H1 (cell line): ENCODE measurements at places on chromosomes 4 and X. TPM values are rescaled to one million over a fixed set of nuclear protein-coding genes. Genes with fewer than 3 reads are reported as not detected.

DNA sequence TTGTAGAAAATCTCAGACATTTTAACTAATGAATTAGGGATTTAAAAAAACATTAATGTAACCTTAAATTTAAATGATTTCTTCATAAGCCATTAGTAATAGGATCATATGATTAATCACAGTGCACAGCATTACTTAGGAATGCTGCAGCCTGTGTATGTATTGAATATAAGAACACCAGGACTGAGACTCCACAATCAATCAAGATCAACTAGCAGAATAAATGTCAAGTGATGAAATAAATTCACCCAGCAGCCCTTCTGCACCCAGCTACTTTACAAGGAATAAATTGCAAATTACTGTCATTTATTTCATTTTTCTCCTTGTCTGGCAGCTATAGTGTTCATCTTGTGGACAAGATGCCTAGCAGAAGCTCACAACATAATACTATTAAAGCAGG lies 46.5 kb downstream of the NEIL3 start:
- no peak overlapping the region for H3K4me3 ChIP-seq
- no peaks in the 10 kb centered on the region for H3K27me3 ChIP-seq
- no peaks in the 10 kb centered on the region for H3K4me1 ChIP-seq
- H3K27ac ChIP-seq: no peak overlapping the region

- no peaks in the 10 kb centered on the region for H3K27me3 ChIP-seq
- no peak overlapping the region for H3K4me3 ChIP-seq
- H3K27ac ChIP-seq: no peak overlapping the region
- DNase-seq: no peak
Observed at GRCh38 chr4:28444886-28445496, 1584.3 kb downstream of the STIM2 start.

The DHRSX gene
- 29.1 and 35.1 TPM in 2 replicates for total RNA-seq

DNA sequence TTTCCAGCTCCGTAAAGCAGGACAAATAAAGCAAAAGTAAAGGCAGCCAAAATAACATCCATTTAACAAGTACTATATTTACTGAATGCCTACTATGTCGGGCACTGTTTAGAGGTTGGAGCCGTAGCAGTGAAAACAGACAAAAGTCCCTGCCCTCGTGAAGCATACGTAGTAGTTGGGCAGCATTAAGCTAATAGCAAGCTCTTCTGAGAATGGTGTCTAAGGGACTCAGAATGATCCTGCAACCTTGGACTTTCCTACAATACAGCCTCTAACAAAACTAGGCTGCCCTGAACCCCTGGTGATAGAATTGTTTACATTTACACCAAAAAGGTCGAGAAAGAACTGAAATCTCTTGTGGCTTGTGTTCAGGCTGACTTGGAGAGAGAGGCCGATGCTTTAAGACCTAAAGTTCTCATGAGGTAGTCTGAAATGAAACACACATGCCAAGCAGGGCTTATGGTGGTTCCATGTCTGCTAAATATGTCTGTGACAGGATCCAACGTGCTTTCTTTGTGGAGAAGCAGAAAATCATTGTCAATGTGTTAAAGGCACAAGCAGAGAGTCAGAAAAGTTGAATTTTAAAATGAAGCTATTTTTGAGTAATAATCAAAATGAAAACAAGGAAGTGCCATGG lies 898 bp upstream of the PDGFC start:
- H3K4me1 ChIP-seq: peaks cover 3% of the 10 kb centered on the region
- no peaks in the 10 kb centered on the region for H3K27me3 ChIP-seq
- H3K27ac ChIP-seq: no peak overlapping the region
- H3K36me3 ChIP-seq: no peaks in the 10 kb centered on the region
- peak overlapping the region; percentile 74; the same call in 1 of the 2 replicates for H3K4me3 ChIP-seq

The WDR13 gene
- 19.4 and 19.7 TPM in 2 replicates for total RNA-seq

GRCh38 chr4:39083164-39083563 lies 21.1 kb downstream of the KLHL5 start:
- H3K4me1 ChIP-seq: no peaks in the 10 kb centered on the region
- no peaks in the 10 kb centered on the region for H3K27me3 ChIP-seq
- no peak overlapping the region for H3K4me3 ChIP-seq
- no peak overlapping the region for H3K27ac ChIP-seq
- DNase-seq: no peak

- no peak overlapping the region for H3K27ac ChIP-seq
- no peak for DNase-seq
- no peaks in the 10 kb centered on the region for H3K4me1 ChIP-seq
- H3K27me3 ChIP-seq: no peaks in the 10 kb centered on the region
Observed at GRCh38 chrX:100418556-100418955, 8.5 kb upstream of the PCDH19 start.

GRCh38 chr4:92455951-92456350 lies 152.2 kb downstream of the GRID2 start:
- no peaks in the 10 kb centered on the region for H3K36me3 ChIP-seq
- no peaks in the 10 kb centered on the region for H3K27me3 ChIP-seq
- no peak overlapping the region for H3K27ac ChIP-seq
- no peak for DNase-seq

DNA sequence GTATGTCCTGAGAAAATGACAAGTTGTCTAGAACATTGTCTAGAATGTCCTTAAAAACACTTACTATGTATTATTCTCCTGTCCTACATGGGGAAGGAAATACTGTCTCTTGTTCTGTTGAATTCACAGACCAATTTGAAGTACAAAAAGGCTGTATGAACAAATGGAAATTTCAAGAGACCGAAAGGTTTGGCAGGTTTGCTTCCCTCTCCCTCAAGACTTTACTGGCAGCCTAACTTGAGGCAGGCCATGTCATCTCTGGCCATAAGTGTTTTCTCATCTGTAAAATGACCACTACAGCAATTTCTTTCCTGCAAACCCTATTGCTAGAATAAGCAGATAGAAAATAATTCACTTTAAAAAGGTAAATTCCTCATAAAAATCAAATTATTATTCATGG lies 191.2 kb upstream of the BMP3 start:
- no peak for DNase-seq
- no peak overlapping the region for H3K4me3 ChIP-seq
- no peaks in the 10 kb centered on the region for H3K27me3 ChIP-seq
- H3K36me3 ChIP-seq: no peaks in the 10 kb centered on the region
- H3K27ac ChIP-seq: no peak overlapping the region

The FAM53A gene
- total RNA-seq: 2.0 and 2.8 TPM in 2 replicates

DNA sequence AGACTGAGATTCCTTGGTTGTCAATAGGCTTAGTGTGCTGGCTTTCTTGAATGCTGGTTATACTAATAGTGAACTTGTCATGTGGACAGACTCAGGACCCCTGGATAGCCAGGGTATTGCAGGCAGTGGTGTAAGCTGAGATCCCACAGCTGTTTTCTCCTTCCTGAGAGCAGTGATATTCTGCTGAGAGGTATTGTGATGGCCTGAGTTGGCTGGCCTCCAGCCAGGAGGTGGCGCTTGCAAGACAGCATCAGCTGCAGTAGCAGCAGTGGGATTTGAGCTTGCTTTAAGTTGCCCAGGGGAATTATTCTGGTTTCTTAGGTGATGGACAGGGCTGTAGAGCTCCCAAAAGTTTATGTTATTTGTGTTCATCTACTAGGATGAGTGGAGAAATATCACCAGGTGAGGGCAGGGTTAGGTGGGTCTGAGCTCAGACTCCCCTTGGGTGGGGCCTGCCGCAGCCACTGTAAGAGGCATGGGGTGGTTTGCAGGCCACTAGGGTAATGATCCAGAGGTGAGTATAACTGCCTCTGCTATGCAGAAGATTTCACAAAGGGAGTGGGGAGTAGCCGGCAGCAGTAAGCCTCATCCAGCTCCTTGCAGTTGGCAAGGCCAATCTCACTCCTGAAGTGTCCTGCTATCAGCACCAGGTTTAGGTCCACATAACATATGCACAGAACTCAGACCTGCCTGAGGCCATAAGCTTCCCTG lies 66.2 kb downstream of the IL15 start:
- no peak for DNase-seq
- H3K36me3 ChIP-seq: no peaks in the 10 kb centered on the region
- H3K27ac ChIP-seq: no peak overlapping the region
- H3K4me1 ChIP-seq: no peaks in the 10 kb centered on the region

The FMR1NB gene
- total RNA-seq: not detected in 2 replicates

GRCh38 chrX:97936296-97936695 lies 1052.6 kb downstream of the RPA4 start:
- H3K36me3 ChIP-seq: no peaks in the 10 kb centered on the region
- no peak overlapping the region for H3K27ac ChIP-seq
- no peaks in the 10 kb centered on the region for H3K27me3 ChIP-seq

GRCh38 chrX:14124562-14124961 lies 94.9 kb upstream of the GEMIN8 start:
- no peak for DNase-seq
- no peaks in the 10 kb centered on the region for H3K36me3 ChIP-seq
- H3K4me3 ChIP-seq: no peak overlapping the region
- H3K27ac ChIP-seq: no peak overlapping the region
- H3K4me1 ChIP-seq: no peaks in the 10 kb centered on the region

DNA sequence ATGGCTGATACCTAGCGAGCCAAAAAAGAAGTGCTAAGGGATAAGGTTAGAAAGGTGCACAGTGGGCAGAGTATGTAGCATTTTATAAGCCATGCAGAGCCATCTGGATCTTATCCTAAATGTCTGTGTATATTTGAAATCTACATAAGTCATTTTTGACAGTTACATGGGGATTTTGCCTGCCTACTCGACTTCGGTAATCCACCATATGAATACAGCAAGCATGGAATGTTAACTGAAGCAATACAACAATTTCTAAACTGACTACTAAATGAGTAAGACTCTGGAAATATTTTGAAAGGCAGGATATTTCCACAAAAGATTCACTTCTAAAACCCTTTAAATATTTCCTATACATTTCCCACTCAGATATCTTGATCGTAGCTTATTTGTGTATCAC lies 122.5 kb downstream of the KCNIP4 start:
- no peak overlapping the region for H3K27ac ChIP-seq
- H3K4me1 ChIP-seq: no peaks in the 10 kb centered on the region
- DNase-seq: no peak

GRCh38 chr4:159319027-159319426 lies 216.1 kb downstream of the RAPGEF2 start:
- no peak overlapping the region for H3K4me3 ChIP-seq
- DNase-seq: no peak
- no peaks in the 10 kb centered on the region for H3K36me3 ChIP-seq

The ZNF674 gene
- 6.1 and 7.4 TPM in 2 replicates for total RNA-seq

The BBS12 gene
- 2.6 TPM in 2 replicates for total RNA-seq

The TSPAN7 gene
- 31.7 and 32.1 TPM in 2 replicates for total RNA-seq

The FGD1 gene
- total RNA-seq: 33.8 and 34.9 TPM in 2 replicates

The HPGD gene
- total RNA-seq: 0.59 and 1.3 TPM in 2 replicates

DNA sequence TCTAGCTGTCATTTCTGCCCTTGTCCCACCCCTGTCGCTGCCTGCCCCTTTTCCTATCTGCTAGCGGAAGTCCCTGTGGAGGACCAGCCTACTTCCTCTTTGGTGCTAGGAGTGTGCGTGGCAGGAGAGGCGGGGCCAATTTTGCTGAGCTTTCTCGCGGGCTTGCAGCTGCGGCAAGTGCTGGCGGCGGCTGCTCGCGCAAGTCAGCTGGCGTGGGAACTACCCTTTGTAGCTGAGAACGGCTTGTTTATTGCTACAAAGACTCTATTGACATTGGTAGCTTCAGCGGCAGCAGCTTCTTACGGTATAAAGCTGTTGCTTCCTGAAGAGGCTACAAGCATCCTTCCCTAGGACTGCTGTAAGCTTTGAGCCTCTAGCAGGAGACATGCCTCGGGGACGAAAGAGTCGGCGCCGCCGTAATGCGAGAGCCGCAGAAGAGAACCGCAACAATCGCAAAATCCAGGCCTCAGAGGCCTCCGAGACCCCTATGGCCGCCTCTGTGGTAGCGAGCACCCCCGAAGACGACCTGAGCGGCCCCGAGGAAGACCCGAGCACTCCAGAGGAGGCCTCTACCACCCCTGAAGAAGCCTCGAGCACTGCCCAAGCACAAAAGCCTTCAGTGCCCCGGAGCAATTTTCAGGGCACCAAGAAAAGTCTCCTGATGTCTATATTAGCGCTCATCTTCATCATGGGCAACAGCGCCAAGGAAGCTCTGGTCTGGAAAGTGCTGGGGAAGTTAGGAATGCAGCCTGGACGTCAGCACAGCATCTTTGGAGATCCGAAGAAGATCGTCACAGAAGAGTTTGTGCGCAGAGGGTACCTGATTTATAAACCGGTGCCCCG lies at the start of gene MAGEH1:
Gene MAGEH1 (plus strand): TSS at position 138 of the 843 bp plus-strand sequence. CDS start 248 bp downstream, at position 386.
- H3K4me1 ChIP-seq: no peaks in the 10 kb centered on the region
- no peak within 1 kb of the TSS for H3K27ac ChIP-seq
- no peaks in the 10 kb centered on the region for H3K36me3 ChIP-seq
- peak; percentile 62 for DNase-seq
- no peaks in the 10 kb centered on the region for H3K27me3 ChIP-seq

GRCh38 chr4:16524911-16525554 lies 298.8 kb upstream of the TAPT1 start:
- DNase-seq: no peak
- no peak overlapping the region for H3K4me3 ChIP-seq
- no peak overlapping the region for H3K27ac ChIP-seq
- H3K27me3 ChIP-seq: no peaks in the 10 kb centered on the region

DNA sequence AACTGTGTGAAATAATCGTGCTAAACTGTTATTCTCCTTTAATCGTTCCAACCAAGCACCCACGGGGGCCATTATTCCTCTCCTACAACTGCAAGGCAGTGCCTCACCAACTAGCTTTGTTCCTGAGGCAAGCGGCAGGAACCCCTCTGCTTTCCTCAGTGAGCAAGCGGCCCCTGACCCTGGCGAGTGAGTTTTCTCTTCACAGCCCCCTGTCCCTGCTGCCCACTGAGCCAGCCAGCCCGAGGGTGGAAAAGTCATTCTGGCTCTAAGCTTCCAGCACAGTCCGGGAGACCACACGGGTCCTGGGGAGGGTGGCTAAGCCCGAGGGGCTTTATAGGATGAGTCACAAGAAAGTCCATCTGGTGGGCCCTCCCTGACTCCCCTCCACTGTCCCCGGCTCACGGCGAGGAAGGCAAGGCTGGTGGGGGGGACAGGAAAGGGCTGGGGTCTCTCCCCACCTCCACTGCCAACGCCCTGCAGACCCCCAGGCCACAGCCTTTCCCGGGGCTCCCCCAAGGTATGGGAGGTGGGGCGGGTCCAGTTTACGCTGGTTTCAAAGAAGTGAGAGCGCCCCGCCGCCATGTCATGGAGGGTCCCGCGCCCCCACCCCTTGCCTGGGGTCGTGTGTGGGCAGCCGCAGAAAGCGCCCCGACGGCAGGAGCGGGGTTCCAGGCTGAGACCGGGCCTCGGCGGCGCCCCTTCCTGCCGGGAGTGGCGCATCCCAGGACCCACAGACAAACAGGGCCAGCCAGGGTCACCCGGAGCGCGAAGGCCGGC lies 45.0 kb downstream of the CPLX1 start:
- no peak for DNase-seq
- H3K27ac ChIP-seq: peak overlapping the region; percentile 94
- H3K4me1 ChIP-seq: no peaks in the 10 kb centered on the region
- H3K4me3 ChIP-seq: peak overlapping the region; percentile 91
- H3K27me3 ChIP-seq: peaks cover 30% of the 10 kb centered on the region
- peaks cover 6% of the 10 kb centered on the region; the same call in 1 of the 2 replicates for H3K36me3 ChIP-seq

- no peaks in the 10 kb centered on the region for H3K36me3 ChIP-seq
- no peaks in the 10 kb centered on the region for H3K4me1 ChIP-seq
- H3K4me3 ChIP-seq: no peak overlapping the region
- no peak overlapping the region for H3K27ac ChIP-seq
- no peaks in the 10 kb centered on the region for H3K27me3 ChIP-seq
Observed at GRCh38 chrX:65706041-65706828, 38.8 kb downstream of the MSN start.

- H3K4me3 ChIP-seq: no peak overlapping the region
- no peak for DNase-seq
- no peak overlapping the region for H3K27ac ChIP-seq
- H3K36me3 ChIP-seq: no peaks in the 10 kb centered on the region
- H3K27me3 ChIP-seq: no peaks in the 10 kb centered on the region
Observed at GRCh38 chrX:50103866-50104566, 96.8 kb downstream of the AKAP4 start.

The RASL11B gene
- 71.4 and 75.5 TPM in 2 replicates for total RNA-seq

The CITED1 gene
- 2.2 and 2.4 TPM in 2 replicates for total RNA-seq
